ENCODE measurements at places on chromosomes 11 and 22.

GRCh38 chr22:27090611-27091011, 433.2 kb downstream of the MIAT start:
- DNase-seq: no peak

DNA sequence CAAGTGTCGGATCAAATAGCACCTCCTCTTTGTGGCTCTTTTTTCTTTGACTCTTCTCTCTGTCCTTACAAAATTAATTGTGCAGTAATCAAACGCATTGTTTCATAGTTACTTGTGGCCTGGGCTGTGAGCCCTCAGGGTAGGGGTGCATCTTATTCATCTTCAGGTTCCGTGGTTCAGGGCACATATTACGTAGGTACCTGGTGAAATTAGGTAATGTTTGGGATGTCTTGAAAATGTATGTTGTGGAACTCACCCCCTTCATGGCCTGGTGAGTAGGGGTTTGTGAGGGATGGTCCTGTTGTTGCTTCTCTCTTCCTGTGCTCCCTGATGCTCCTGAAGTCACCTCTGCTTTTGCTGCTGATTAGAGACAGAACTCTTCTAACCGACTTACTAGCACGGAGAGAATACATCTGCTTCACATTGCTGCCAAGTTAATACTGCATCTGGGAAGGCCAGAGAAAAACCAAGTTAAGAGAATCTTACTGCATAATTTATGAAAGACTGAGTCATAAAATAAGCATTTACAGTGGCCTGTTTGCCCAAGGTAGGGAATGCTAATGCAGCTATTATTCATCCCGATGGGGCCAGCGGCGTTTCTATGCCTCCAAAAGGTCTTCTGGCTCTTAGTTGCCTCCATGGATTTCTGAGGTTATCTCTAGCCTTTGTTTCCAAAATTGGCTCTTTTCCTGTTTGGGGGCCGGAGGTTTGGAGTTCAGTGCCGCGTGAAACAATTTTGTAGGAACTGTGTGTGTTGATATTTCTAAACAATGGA, 66.9 kb downstream of the TBC1D22A start:
- no peak for DNase-seq

- DNase-seq: peak; percentile 43
Measured at GRCh38 chr11:36390963-36391471, 94.9 kb downstream of the PRR5L start.

GRCh38 chr11:70587075-70587389, 188.7 kb downstream of the CTTN start:
- DNase-seq: no peak

- DNase-seq: no peak
Measured at GRCh38 chr11:87235366-87235765, 197.6 kb downstream of the TMEM135 start.

- DNase-seq: no peak
Measured at GRCh38 chr11:13042873-13043342, 33.8 kb downstream of the RASSF10 start.

DNA sequence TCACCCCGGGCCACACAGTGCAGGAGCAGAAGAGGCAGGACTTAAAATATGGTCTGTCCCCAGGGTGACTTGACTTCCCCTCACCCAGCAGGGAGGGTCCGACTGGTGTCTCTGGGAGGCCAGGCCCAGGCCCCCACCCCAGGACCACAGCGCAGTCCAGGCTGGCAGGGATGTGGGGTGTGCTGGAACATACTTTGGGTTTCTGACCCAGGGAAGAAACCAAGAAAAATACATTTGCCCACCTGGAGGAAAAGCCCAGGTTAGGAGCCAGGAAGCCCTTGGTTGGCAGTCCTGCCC, 5.2 kb downstream of the C1QTNF6 start:
- DNase-seq: no peak

GRCh38 chr11:96322775-96323641, 20.0 kb downstream of the MAML2 start:
- DNase-seq: no peak

DNA sequence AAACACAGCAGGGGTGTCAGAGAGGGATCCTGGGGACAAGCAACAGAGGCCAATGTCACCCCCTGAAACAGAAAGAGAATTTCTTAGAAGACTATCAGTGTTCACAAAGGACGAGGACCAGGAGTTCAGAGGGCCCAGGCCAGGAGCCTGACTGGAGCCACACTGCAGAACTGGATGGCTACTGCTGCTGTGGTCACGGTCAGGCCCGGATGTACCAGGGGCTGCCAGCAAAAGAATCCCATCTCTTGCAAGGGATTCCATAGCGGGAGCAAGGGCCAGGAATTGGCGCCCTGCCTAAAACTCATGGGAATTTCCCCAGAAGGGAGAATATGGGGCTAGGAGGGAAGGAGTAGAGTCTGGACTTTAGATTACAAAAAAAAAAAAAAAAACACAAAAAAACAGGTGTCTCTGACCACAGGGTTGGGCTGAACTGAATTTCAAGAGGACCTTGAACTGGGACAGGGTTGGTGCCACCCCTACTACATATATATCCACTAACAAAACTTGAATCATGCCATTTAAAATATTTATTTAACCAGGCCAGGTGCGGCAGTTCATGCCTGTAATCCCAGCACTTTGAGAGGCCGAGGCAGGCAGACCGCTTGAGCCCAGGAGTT, 15.7 kb upstream of the KCTD14 start:
- no peak for DNase-seq

- no peak for DNase-seq
Measured at GRCh38 chr11:89015614-89016013, 50.2 kb downstream of the GRM5 start.

DNA sequence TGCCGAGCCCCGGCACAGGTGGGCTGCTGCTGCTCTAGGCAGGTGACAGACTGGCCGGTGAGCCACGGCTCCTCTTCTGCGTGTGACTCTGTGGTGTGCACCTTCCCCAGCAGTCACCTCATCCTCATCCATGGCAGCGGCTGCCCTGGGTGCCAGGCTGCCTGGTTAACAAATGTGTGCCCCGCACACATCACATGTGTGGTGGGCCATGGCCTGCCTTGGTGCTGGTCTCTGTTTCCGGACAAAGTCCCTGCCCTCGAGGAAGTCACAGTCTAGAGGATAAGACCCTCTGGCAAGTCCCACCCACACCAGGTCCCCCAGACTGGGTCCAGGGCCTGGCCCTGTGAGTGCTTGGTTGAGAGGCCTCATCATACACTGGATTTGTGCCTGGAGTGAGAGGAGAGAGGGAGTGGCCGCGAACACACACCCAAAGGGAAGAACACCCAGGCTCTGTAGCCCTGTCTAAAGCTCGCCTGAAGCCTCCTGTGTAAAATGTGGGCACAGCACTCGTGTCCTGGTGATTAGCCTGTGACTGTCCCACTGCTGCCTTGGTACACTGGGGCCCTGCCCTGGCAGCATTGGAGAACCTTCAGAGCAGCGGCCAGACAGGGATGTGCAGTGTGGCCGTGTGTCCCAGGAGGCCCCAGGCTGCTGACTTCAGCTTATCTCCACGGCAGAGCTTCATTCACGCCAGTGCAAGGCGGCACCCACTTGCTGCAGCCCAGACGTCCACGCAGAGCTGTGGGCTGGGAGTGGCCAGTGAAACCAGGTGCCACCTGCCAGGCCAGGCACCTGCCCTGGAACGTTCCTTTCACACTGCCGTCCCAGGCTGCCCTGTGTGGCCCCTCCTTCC, 269.9 kb downstream of the TBC1D22A start:
- no peak for DNase-seq

DNA sequence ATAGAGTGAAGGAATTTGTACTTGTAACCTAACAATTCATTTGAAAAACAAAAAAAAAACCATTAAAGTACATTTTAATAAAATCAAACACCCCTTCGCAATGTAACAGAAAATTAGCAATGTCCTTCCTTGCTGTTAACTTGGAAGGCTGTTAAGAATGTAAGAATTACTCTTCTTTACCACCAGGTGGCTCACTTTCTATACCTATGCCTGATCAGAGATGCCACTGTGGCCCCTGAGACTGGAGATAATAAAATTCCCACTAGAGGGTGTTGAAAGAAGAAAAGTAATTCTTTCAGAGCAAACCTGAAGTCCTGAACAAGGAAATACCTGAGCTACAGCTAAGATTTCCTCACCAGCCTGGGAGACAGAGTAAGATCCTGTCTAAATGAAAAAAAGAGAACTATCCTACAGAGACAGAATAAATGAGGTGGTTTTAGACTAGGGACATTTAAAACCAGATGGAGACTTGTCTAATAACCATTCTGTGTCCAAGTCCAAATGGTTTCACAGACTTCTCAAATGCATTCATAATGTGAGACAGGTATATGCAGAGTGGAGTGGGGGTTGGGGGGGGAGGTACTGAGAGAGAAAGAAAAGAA, 1089.3 kb downstream of the FAM181B start:
- peak; percentile 32 for DNase-seq
